NCI-H524 (cell line): ENCODE measurements at places on chromosomes 12 and 14.

DNA sequence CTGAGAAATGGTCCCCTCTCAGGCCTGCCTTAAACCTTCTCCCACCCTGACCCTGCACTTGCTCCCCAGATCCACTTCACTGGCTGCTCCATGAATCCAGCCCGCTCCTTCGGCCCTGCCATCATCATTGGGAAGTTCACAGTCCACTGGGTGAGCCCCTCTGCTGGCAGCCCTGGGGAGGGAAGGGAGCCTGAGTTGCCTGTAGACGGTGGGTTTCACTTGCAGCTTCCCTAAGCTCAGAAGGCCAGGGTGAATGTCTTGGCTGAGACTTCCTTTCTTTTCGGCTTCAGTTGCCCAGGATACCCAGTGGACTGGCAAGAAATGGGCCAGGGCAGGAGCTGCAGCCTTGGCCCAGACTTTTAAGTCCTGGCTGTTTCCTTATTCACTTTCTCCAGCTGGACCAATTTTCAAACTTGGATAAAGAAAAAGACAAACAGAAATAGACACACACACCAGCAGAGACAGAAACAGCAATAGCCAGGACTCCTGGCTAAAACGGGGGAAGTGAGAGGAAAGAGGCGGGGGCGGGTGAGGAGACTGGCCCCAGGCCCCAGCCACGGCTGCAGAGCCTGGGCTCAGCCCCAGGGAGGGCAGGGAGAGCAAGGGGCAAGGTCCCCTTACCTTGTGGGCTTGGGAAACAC, 2.0 kb downstream of the AQP6 start:
- DNase-seq: no peak

GRCh38 chr14:72476657-72477499, 417.0 kb downstream of the DPF3 start:
- DNase-seq: no peak

GRCh38 chr14:43983721-43984120, 523.4 kb downstream of the FSCB start:
- no peak for DNase-seq

DNA sequence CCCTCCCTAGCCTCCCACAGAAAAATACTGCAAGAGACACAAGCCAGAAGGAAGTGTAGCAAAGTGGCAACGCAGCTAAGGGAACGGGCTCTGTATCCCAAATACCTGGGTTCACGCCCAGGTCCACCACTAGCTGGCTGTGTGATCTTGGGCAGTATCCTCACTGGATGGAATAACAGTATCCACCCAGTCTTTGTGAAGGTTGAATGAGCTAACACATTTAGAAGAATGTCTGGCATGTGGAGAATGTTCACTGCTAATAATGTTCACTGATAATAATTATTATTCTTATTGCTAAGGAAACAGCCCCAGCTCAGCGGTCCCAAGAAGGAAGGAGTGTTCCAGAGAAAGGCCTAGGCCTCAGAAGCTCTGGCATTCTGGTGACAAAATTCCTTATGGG, 70.9 kb downstream of the VWF start:
- DNase-seq: no peak

DNA sequence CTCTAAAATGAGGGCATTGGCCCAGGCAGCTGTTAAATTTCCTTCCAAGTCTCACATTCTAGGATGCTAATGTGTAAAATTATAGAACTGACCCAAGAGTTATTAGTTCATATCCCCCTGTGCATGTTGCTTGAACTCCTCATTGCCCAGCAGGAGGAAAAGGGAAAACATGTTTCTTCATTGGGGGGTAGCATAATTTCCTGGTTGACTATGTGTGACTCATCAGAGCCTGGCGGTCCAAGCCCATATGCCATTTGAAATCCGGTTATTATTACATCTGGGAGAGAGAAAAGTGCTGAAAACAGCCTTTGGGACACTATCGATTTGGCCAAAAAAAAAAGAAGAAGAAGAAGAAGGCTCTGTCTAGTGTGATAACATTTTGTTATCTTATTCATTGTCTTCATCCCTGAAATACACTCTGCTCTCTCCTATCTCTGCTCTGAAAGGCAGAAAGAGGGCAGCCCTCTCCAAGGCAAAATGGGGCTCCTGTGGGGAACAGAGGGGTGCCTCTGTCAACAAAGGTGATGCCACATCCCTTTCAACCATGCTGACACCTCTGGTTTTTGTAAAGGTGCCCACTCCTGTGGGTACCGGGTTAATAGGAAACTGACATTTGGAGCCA, 114.2 kb downstream of the DAD1 start:
- DNase-seq: peak; percentile 19

GRCh38 chr12:26642361-26642760, 190.6 kb downstream of the ITPR2 start:
- no peak for DNase-seq

DNA sequence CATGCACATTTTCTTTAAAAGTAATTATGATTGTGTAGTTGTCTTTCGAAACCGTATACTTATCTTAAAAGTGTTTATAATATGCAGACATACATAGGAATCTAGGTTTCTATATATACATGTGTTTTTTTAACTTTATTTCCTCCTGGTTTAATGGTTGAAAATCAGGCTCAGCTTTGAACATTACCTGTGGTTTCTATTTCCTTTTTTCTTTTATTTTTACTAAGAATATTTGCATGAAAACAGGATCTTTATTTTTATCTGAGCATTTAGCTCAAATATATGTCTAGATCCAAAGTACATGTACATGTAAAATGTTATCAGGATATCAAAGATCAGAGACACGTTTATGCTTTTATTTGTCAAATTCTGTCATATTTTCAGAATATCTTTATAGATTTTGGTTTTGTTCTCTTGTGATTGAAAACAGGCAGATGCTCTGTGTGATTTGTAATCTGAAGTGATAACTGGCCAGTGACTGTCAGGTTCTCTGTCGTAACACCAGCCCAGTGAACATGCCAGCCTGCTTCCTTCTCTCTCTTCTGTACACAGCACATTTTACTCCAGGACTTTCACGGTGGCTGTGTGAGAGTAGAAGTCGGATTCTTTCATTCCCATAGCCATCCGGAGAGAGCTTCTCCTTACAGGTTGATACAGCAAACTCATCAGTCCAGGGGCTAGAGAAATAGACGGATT, 13.7 kb downstream of the TCTN1 start:
- no peak for DNase-seq

- no peak for DNase-seq
These were observed 236.3 kb downstream of the GLT1D1 start for GRCh38 chr12:129089576-129089975.

DNA sequence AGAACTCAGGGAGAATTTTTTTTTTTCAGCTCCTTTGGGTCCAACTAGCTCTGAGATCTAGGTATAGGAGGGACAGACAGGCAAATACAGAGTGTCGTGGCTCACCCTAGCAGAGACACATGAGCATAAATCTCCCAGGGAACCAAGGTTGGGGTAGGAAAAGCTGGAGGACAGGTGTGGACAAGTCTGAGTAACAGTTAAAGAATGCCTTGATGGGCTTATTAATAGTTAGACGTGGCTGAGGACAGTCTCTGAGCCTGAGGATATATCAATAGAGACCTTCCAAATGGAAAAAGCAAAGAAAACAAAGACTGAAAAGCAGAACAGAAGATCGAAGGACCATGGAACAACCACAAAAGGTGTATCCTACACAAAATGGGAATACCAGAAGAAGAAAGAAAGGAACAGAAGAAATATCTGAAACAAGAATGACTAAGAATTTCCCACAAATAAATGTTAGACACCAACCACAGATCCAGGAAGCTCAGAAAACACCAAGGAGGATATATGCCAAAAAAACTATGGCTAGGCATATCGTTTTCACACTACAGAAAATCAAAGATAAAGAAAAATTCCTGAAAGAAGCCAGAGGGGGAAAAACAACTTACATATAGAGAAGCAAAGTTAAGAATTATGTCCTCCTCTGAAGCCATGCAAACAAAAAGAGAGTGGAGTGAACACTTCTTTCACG, 80.9 kb downstream of the PTPRB start:
- no peak for DNase-seq

DNA sequence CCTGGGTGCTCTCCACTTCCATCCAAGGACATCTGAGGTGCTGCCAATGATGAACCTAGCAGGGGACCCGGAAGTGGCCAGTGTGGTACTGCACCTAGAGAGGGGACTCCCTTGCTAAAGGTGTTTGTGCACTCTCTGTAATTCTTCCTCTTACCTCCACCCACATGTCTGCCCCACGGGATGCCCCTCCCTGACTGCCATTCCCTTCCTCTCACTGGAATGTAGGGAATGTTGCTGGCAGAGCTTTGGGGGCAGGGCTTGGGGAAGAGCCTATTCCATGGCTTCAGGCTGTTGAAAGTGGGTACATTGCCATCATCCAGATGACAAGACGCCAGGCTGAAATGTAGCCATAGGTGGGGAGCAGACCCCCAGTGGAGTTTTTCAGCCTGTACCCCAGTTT, 153.2 kb downstream of the SMOC1 start:
- no peak for DNase-seq

- no peak for DNase-seq
These were observed 345 bp downstream of the ASPG start for GRCh38 chr14:104085889-104086201.

- DNase-seq: no peak
These were observed 185.8 kb upstream of the NUDT4 start for GRCh38 chr12:93191956-93192355.

GRCh38 chr12:19464192-19464580, 24.9 kb downstream of the AEBP2 start:
- DNase-seq: no peak

DNA sequence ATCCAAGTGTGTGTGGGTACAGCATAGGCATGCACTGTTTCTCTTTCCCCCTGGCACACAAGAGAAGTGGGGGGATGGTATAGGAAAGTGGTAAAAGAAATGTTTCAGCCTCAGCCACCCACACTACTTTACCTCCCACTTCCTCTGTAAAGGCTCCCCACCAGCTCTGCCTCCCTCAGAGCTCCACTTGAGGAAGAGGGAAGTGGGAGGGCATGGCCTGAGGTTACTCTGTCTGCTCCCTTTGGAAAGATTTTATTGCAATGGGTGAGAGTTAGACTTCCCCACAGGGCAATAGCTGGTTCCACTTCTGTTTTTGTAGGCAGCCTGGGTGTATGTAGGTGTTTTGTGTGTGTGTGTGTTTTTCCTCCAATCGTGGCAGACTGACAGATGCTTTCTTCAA, 145.3 kb downstream of the SSPN start:
- no peak for DNase-seq

DNA sequence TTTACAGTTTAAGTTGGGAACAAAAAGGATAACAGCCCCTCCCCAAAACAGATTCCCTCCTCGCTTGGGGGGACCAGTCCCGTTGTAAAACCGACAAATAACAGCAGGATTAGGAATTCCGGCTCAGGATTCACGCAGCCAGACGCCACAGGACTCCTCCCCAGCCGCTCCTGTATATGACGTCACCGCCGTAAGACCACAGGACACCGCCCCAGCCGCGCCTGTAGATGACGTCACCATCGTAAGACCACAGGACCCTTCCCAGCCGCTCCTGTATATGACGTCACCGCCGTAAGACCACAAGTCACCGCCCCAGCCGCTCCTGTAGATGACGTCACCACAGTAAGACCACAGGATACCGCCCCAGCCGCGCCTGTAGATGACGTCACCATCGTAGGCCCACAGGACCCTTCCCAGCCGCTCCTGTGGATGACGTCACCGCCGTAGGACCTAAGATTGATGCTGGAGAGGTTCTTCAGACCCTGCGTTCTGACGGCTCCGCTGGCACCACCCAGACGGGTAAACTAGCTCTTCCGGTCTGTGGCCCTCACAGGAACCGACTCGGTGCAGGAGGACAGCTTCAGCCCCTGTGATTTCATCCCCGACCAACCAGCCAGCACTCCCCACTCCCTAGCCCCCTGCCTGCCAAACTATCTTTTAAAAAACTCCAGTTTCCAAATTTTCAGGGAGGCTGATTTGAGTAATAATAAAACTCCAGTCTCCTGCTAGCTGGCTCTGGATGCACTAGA, 43.9 kb upstream of the FBRSL1 start:
- peak; percentile 70 for DNase-seq

- DNase-seq: no peak
These were observed 63.4 kb upstream of the GPATCH2L start for GRCh38 chr14:76088326-76088725.

GRCh38 chr14:99181241-99181640, 90.8 kb downstream of the BCL11B start:
- no peak for DNase-seq

DNA sequence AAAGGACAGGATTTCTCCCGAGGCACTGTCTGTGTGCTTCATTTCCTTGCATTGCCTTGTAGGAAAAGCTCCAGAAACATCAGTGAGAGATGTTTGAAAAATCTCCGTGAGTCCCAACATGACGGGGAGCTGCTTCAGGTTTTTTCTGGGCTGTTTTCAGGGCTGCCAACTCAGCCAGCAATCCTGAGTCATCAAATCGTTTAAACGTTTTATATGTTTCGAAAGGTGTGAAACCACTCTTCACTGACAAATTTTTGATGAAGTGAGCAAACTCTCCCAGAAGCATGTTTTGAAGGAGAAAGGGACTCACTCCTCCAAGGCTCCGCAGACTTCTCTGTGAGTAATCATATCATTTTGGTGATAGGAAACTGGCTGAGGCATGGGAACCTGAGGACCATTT, 240.5 kb downstream of the TMEM132C start:
- no peak for DNase-seq

GRCh38 chr12:48810903-48811431, 7.3 kb upstream of the CACNB3 start:
- no peak for DNase-seq

DNA sequence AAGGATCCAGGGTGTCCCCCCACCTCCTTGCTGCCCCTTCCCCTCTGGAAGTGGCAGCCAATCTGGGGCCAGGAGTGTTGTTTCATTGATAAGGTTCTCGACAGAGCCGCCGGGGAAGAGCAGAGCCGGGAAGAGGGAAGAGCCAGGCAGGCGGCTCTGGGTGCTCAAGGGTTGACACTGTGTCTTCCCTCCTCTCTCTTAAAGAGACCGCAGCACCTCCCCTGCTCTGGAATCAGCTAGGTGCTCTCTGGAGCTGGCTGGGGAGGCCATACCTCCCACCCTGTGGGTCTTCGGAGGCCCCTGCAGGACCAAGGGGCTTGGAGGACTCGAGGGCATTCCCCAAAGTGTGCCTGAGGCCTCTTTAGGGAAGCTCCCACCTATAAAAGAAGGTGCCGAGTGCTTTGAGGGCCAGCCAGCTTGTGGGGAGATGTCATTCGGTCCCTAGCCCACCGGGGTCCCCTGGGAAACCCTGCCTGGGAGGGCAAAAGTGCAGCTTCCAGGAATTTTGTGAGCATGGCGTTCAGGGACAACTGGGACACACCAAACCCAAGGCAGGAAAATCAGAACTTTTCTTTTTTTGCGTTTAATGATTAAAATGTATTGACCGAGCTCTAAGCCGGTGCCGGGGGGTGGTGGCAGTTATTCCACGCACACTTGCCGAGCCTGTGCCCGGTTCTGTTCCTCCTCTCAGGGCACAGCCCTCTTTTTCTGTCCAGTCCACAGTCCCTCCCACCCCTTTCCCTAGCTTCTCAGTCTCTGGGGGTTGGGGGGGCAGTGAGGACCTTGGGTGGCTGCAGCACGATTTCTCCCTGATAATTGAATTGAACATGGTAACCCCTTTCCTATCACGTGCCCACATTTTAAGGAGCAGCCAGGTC, 3.0 kb downstream of the SETD1B start:
- DNase-seq: no peak

- DNase-seq: no peak
These were observed 184.2 kb upstream of the GZMB start for GRCh38 chr14:24818058-24818822.

- no peak for DNase-seq
These were observed 15.2 kb upstream of the PLEKHG6 start for GRCh38 chr12:6295094-6295811.
